NCI-H446 (cell line): ENCODE measurements at places on chromosomes 3 and 15.

DNA sequence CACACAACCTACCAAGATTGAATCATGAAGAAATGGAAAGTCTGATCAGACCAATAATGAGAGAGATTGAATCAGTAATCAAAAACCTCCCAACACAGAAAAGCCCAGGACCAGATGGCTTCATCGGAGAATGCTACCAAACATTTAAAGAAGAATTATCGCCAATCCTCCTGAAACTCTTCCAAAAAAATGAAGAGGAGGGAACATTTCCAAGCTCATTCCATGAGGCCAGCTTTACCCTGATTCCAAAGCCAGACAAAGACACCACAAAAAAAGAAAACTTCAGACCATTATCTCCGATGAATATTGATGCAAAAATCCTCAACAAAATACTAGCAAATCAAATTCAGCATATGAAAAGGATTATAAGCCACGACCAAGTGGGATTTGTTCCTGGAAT lies 94.1 kb downstream of the SENP2 start:
- DNase-seq = peak; percentile 23

DNA sequence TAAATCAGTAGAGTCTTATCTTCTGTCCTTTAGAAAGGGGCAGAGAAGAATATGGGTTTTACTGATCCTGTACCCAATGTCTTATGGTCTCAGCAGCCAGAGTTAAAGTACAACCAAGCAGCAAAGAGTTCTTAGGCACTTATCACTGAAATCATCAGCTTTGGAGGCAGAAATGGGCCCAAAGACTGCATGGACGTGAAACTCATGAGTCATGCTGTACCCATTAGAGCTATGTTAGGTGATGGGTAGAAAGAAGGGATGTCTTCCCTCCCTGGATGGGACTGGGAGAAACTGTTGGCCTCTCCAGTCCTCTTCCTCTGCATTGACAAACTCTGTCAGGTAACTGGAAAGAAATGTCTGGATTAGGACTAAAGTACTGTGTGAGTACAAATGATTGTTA lies 63.4 kb downstream of the EOMES start:
- DNase-seq = no peak

- no peak for DNase-seq
Observed at GRCh38 chr3:48042071-48042760, 26.0 kb upstream of the MAP4 start.

GRCh38 chr3:122952520-122952919 lies 75.0 kb downstream of the SEMA5B start:
- DNase-seq = no peak

GRCh38 chr3:72182206-72182605 lies 397.3 kb upstream of the PROK2 start:
- DNase-seq = no peak

GRCh38 chr15:95215017-95215416 lies 983.7 kb downstream of the MCTP2 start:
- DNase-seq = no peak

GRCh38 chr3:53938645-53939044 lies 47.0 kb upstream of the SELENOK start:
- peak; percentile 2 for DNase-seq

DNA sequence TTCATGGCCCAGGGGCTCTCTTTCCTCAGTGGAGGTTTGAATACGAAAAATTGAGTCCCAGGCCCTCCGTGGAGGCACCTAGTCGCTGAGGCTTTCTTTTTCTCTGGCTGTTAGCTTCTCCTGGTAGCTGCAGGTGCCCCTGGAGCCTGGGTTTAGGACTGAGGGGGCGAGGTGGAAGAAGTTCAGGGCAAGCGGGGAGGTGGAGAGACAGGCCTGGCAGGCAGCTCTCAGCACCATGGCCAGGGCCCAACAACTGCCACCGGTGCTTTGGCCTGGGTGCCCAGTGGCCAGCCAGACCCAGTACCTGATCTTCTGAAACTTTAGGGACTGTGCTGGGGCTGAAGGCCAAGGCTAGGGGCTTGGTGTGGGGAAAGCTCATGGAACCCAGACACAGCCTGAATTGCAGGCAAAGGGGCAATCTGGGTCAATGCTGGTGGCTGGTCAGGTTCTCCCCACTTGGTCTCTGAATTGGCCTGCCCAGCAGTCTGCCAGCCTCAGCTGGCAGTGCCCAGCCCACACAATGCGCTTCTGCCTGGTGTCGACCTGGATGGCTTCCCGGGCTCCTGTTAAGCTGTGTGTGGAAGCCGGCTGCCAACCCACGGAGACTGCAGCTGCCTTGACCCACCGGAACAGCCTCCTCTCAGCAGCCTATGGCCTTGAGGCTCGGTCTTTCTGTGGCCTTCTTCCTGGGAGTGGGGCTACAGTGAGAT lies 30.3 kb upstream of the POLG start:
- DNase-seq = no peak

- no peak for DNase-seq
Observed at GRCh38 chr3:13303410-13303809, 116.7 kb downstream of the NUP210 start.

GRCh38 chr3:99659032-99659431 lies 20.6 kb downstream of the COL8A1 start:
- DNase-seq = peak; percentile 14

- DNase-seq = no peak
Observed at GRCh38 chr15:63553388-63553791, 43.8 kb upstream of the FBXL22 start.

DNA sequence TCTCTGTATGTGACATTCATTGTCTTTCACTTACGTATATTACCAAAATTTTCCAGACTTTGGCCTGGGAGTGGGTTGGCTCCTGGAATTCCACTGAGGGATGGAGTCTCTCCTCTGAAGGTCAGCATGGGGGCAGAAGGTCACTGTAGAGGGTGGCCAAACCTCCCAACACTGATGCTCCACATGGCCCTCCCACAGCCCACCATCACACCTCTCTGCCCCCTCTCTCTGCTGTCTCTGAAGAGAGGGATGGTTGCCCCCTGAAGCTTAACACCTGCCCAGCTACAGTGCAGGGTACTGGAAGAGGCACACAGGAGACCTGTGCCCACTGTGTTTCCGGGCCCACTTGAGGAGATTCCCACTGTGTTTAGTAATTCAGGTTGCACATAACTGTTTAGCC lies 52.2 kb downstream of the CMTM6 start:
- no peak for DNase-seq

DNA sequence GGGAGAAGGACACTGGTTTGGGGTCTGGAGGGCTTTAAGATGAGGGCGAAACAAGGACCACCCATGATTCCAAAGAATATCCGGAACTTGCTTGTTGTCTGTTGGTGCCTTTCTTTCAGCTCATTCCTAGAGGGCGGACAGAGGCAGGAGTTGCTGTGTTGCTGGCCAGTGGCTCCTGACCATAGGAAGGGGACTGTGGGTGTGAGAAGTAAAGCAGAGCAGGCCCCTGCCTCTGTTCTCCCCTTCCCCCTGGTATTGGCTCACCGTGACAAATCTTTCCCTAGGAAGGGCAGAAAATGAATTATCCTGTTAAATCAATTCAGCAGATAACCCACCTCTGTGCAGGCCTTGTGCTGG lies 89.1 kb downstream of the LIPC start:
- DNase-seq = no peak

DNA sequence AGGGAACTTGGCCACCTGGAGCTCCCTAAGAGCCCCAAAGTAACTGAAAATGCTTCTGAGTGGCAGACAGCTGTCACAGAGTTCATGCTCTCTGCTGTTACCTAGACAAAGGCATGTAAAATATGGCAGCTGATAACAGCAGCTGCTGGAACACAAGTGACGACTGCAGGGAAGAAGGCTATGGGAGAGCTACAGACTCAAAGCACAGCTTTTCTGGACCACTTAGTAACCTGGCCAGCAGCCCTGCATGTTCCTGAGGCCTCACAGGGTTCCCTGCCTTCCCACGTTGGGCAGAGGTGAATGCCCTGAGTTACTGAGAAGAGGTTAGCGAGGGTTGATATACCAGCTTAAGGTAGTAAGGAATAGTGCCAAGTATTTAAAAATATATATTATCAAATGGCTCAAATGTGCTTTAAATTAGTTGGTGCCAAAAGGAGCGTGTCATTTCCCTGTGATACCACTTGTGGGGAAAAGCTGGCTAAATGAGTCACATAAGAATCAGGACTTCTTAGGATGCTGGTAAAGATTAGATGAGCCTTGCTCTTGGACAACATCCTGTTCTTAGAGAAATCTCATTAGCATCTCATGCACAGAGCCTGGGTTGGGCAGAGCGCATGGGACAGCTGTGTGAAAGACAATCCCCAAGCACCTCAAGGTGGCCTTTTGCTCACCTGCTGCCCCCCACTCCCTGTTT lies 76.4 kb upstream of the SCN5A start:
- no peak for DNase-seq

- no peak for DNase-seq
Observed at GRCh38 chr3:36843065-36844051, 79.0 kb upstream of the DCLK3 start.

DNA sequence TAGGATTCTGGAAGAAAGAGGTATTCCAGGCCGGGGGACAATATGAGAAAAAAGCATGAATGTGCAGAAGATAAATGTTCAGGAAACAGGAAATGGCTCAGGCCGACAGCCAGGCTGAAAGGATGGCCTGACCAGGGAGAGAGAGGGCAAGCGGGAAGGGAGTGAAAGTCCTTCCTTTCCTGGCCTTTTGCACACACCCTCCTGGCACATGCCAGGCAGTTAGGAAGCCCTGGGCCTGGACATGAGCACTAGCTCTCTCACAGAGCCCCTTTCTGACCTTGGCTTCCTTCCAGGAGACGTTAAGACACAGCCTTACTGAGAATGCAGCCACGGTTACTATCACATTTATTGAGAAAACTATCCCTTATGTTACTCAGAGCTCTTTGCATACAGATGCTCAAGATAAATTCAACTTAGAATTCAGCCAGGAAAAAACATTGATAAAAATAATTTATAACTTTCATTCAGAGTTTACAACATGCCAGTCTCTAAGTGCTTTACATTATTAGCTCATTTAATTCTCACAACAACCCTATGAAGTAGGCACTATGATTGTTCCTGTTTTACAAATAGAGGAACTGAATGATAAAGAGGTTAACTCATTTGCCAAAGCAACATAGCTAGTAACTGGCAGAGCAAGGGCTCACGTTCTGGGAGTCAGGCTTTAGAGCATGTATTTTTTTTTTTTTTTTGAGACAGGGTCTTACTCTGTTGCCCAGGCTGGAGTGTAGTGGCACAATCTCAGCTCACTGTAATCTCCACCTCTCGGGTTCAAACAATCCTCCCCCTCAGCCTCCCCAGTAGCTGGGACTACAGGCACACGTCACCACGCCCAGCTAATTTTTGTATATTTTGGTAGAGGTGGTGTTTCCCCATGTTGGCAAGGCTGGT lies 39.4 kb upstream of the SMAD3 start:
- DNase-seq = no peak

DNA sequence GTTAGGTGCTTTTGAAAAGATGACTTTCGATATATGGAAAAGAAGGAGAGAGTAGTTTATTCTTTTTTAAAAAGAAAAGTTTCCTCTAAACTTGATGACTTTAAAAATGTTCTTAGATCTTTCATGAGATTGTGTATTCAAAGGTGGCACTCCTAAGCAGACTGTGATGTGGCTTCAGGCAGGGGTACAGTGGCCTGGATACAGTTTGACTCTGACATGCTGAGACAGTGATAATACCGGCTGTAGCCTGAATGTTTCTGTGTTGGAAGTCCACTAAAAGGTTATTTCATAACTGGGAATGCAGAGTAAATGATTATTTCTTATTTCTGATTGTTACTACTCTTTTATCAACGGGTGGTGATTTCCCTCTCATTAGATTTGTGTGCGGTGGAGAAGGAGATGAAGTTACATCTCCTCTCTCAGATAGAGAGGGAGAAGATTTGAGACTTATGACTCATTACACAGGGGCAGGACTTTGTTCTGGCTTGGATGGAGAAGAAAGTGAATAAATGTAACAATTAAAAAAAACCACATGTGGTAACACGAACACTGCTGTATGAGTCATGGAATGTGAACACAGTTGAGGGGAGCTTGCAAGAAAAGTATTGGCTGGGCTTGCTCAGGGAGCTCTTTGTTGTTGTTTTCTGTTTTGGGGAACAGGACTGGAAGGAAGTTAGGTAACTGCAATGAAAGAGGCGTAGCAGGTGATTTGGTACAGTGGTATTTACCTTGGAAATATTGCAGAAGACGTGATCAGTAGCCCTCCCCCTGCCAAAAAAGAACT lies 21.6 kb downstream of the SPTSSB start:
- DNase-seq = no peak

DNA sequence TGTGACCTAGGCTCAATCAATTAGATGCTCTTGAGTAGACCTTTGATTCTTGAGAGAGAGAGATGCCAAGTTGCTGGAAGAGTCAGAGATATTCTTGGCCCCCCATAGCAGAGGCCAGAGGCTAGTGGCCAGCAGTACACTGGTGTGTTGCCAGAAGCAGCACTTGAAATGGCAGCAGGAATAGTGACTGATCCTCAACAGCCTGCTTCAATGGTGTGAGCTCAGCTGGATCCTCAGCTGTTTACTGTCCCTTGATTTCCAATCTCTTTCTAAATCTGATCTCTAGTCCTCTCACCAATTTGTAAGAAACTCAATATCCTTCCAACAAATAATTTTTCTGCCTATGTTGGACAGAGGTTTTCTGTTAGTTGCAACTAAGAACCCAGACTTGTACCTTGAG lies 170.3 kb upstream of the CCDC54 start:
- no peak for DNase-seq

DNA sequence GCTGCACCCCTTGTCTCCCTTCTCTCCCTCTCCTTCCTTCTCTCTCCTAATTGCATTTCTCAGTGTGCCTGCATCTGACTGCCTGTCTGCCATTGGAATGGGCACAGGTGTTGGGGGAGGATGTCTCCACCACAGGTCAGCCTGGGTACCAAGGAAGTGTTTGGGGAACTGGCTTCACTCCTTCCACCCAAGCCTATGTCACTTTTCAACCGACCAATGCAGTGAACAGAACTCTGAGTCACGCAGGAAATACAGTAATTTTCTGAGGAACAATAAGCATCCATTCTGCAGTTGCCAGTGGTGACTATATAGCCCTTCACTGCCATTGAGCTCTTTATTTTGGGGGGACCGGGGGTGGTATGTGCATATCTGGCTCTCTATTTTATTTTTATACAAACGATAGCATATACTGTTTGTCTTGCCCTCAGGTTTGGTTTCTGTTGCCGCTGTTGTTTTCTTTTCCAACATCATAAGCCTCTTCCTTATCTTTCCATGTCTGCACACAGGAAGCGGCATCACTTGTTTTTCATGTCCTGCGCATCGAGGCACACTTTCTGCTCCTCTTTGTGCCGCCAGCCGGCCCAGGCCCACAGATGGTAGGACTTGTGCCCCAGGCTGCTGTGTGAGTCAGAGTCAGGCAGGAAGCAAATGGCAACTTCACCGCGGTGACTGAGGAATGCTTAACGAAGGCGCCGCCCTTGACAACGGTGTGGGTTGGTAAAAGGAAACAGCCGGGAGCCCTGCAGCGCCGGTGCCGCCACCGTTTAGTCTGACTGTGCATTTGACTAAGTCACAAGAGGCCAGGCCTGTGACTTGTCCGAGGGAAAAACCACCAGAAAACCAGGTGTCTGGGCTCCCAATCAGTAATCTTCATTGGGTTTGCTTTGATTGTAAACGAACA lies 21.1 kb upstream of the CDCP1 start:
- DNase-seq = peak; percentile 65

- no peak for DNase-seq
Observed at GRCh38 chr3:120062474-120062873, 31.8 kb downstream of the GSK3B start.

GRCh38 chr3:193520738-193521137 lies 34.0 kb downstream of the ATP13A4 start:
- no peak for DNase-seq
